Stimulated activated CD8-positive, alpha-beta memory T cell treated with anti-CD3 and anti-CD28 coated beads, Interleukin-2, amount 100 ng/mL, for 1 hour (primary cell): ENCODE measurements at places on chromosomes 6 and 20.

DNA sequence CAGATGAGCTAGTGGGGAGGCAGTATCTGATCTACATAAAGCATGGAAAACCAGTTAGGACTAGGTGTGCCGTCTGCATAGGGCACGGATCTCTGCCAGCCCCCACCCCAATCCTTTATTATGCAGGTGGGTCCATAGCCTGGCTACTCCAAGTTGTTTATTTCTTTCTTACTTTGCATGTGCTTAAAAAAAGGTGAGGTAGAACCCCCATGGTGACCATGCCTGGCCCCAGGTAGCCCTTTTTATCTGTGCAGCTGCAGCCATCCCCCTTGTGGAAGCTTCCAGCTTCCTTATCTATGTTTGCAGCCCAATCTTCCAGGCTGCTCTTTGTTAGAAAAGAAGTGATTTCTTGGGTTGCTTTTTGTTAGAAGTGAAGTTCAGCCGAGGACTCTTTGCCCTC, 9.0 kb upstream of the TREM2 start:
- no peak for DNase-seq

DNA sequence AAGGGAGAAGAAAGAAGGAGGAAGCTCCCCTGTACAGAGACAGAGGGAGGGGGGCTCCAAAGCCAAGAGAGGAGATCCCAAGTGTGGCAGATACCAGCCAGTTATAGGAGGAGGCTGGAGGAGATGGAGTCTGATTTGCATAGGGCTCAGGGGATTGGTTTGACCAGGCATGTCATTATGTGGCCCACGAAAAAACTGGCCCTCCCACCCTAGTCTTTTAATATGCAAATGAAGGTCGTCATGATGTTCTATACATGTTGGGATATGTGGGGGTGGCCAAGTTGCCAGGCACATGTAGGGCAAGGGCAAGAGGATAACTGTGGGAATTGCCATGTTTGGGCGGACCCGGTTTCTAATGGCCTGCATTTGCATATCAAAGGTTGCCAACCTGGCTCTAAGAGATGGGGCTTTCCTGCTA, 17.6 kb upstream of the ZFP64 start:
- no peak for DNase-seq

DNA sequence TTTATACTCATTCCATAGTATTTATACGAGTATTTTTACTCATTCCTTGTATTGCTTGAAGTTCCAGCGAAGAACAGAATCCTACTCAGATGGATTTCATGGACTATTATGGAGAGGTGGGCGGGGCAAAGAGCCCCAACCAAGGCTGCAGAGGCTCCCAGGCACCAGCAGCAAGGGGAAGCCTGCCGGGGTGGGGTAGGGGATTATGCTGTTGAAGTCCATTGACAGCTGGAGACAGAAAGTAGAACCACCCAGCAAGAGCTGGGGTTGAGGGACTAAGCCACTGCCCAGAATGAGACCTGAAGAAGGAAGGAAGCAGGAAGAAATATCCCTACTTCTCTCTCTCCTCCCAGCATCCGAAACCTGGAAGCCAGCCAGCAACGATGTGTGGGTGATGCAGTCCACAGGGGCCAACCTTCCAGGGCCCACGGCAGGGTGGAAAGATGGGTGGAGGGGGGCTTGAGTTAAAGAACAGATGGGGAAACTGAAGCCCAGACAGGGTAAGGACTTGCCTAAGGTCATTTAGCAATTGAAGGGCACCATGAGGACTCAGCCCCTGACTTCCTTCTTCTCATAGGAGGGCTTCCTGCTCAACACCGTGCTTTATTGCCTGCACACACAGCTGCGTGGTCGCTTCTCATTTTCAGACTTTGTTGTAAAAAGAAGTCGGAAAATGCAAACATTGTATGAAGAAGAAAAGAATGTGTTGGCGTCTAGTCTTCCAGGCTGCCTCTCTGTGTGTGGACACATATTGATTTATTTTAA, 18.3 kb upstream of the GTSF1L start:
- DNase-seq, result no peak

- DNase-seq, result no peak
Observed at GRCh38 chr6:47714802-47715201, 16.4 kb downstream of the ADGRF4 start.

GRCh38 chr6:112469306-112469705, 122.2 kb downstream of the RFPL4B start:
- no peak for DNase-seq

DNA sequence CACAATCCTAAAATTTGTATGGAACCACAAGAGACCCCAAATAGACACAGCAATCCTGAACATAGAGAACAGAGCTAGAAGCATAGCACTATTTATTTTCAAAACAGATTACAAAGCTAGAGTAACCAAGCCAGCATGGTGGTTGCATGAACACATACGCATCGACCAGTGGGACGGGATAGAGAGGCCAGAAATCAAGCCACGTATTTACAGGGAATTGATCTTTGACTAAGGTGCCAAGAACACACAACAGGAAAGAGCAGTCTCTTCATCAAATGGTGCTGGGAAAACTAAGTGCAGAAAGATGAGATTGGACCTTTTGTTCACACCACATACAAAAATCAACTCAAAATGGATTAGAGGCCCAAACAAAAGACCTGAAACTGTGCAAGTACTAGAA, 21.1 kb downstream of the TTLL2 start:
- no peak for DNase-seq

DNA sequence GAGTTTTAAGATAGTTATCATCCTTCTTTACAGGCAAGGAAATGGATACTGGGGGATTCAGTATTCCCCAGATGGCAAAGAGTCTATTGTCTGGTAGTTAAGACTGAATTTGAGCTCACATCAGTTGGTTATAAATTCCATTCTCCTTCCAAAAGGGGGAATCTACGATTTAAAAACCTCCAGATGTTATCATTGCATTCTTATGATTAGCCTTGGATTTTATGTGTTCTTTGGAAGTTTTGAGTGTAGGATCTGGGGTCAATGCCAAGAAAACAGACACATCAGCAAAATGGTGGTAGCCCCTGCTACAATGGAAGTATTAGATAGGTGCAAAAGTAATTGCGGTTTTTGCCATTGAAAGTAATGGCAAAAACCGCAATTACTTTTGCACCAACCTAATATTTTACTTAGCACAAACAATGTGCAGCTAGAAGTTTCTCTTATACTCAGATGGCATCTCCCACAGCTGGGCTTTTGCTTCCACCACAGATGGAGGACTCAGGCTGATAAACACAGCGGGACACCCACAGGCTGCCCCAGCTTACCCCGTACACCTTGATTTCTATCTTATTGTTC, 168.2 kb upstream of the RIN2 start:
- DNase-seq, result no peak

GRCh38 chr6:3687847-3688246, 63.7 kb downstream of the PXDC1 start:
- DNase-seq, result no peak

DNA sequence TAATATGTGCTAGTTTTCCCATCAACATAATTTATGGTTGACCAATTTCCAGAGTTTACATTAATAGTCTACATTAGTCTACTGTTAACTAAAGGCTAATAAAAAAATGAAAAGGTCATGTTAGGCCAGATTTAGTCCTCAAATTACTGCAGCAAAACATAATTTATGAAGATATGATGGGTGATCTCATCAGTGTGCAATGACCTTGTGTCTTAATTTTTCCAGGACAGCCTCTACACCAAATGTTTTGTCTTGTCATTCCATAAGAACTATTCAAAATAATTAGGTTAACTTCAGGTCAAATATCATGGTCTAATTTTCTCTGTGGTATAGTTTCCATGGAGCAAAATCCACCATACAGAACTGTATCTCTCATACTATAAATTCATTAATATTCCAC, 234.2 kb downstream of the COL12A1 start:
- DNase-seq, result no peak

- DNase-seq, result no peak
Observed at GRCh38 chr6:119524410-119524809, 174.8 kb upstream of the MAN1A1 start.

DNA sequence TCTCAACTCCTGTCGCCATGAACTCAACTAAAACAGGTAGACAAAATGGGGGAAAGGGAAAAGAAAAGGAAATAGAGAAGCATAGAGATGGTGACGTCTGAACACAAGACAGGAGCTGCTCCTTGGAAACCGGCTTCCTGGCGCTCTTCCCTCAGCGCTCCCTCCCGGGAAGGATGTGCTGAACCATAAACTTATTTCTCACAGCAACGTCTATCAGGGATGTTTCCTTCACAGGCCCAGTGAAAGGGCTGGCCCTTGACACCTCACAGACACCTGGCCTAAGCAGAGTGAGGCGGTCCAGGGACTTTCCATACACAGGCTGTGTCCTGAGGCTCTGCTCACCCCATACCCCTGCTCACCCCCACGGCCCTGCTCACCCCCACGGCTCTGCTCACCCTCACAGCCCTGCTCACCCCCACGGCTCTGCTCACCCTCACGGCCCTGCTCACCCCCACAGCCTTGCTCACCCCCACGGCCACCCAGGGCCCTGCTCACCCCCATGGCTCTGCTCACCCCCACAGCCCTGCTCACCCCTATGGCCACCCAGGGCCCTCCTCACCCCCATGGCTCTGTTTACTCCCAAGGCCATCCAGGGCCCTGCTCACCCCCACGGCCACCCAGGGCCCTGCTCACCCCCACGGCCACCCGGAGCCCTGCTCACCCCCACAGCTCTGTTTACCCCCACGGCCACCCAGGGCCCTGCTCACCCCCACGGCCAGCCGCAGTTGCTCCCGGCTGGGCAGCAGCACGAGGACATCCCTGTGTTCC, 653 bp downstream of the FRMD1 start:
- no peak for DNase-seq

GRCh38 chr6:136551103-136551502, 881 bp upstream of the MAP7 start:
- no peak for DNase-seq

DNA sequence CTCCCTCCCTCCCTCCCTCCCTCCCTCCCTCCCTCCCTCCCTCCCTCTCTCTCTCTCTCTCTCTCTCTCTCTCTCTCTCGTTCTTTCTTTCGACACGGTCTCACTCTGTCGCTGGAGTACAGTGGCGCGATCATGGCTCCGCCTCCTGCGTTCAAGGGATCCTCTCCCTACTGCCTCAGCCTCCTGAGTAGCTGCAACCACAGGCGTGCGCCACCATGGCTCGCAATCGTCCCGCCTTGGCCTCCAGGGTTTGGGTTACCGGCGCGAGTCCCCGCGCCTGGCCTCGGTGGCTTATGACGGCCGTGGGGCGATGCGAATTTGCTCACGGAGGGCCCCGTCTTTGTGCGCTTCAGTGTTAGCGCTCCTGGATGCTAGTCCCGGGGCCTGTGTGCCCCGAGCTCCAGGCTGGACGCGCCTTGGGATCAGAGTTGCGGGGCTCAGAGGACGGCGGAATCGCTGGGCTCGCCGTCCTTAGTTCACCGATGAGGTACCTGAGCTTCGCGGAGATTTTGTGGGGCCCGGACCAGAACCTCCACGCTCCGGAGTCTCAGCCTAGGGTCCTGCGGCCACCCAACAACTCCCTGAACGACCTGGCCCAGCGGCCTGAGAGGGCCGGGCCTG, 45.2 kb downstream of the MCUR1 start:
- no peak for DNase-seq

GRCh38 chr6:168433898-168434297, 7.1 kb upstream of the SMOC2 start:
- no peak for DNase-seq

- no peak for DNase-seq
Observed at GRCh38 chr20:62311150-62311549, 8.4 kb downstream of the ADRM1 start.

DNA sequence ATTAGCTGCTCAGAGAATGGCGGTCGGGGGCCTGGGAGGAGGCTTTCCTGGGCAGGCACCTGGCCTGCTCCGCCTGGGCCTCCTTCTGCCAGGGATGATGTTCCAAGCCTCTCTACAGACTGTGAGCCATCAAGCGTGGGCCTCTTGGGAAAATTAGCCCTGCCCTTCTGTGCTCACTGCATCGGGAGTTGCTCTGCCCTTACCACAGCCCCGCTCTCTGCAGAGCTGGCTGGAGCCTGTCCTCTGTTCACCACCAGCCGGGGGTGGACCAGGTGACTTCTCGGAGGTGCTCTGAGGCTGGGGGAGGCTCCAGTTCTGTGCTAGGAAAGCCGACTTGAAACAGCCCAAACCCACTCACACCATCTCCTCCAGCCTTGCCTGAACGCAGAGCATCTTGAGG, 24.2 kb downstream of the MDGA1 start:
- DNase-seq, result no peak

DNA sequence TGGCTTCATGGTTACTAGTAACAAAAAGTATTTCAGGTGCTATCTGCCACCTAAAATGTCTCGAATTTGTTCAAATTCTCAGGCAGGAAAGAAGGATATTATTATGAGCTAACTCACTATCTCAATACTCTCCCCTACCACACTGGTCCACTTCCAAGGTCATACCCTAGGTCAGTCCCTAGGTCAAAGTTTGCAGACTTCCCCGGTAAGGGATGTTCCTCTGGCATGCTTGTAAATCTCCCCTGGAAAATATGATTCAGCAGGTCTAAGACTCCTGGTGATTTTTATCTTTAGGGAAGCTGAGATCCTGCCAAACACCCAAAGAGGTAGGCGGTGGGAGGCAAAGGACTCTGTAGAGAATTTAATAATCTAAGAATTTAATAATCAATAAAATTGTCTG, 6.7 kb downstream of the AHCY start:
- DNase-seq, result no peak

GRCh38 chr20:63898882-63899558, 4.1 kb downstream of the DNAJC5 start:
- DNase-seq, result no peak

DNA sequence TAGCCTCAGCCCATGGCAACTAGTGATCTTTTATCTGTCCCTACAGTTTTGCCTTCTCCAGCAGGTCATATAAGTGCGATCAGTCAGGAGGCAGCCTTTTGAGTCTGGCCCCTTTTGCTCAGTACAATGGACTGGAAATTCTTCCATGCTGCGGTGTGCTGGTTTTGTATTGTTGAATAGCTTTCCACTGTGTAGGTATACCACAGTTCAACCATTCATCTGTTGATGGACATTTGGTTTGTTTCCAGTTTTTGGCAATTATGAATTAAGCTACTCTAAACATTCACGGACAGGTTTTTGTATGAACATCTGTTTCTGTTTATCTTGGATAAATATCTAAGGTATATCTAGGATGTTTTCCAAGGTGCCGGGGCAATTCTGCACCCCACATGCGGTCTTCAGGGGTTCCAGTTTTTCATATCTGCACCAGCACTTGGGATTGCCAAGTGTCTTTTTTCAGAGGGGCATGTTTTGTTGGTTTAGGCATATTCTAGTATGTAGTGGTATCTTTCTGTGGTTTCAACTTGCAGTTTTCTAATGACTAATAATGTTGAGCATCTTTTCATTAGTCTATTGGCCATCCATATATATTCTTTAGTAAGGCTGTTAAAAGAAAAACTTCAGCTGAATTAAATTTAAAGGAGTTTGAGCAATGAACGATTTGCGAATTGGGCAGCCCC, 141.0 kb downstream of the TFAP2C start:
- no peak for DNase-seq

GRCh38 chr6:135286962-135287538, 105.9 kb downstream of the MYB start:
- DNase-seq, result no peak

GRCh38 chr20:62606551-62607201, 35.6 kb upstream of the SLCO4A1 start:
- no peak for DNase-seq

- no peak for DNase-seq
Observed at GRCh38 chr20:37697314-37697713, 3.5 kb downstream of the CTNNBL1 start.
